ENCODE measurements at places on chromosomes 4 and X.

- no peak for DNase-seq
Measured at GRCh38 chrX:9403374-9403773, 61.5 kb upstream of the TBL1X start.

GRCh38 chr4:175705407-175705806, 106.7 kb downstream of the GPM6A start:
- DNase-seq: no peak

DNA sequence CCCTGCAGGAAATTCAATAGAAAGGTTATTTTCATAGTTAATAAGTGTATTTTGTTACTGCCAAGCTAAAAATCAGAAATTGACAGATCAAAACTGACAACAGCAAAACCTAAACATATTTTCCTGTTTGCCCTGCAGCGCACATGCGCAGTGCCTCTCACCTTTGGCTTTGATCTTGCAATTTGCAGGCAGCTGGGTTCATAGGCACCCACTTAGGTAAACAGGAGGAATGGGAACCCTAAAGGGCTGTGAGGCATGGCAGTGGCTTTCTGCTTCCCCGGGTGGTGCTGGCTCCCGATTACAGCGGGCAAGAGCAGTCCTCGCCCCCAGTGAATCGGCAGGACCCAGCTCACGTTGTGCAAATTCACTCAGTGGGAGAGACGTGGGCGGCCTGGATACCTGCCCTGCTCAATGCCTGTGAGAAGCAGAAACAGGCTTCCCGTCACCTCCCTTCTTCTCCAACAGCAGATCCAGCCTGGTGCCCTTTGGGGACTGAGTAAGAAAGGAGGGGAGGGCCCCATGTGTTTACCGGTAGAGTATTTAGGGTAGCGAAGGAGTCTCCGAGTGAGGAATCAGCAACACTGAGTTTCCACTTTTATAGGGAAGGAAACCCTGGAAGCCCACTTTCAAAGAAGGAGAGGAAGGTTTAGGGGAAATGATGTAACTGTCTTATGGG, 25.7 kb downstream of the CCKAR start:
- DNase-seq: no peak

GRCh38 chr4:162699629-162700028, 467.1 kb downstream of the NAF1 start:
- DNase-seq: no peak

GRCh38 chr4:150859453-150859852, 155.6 kb downstream of the LRBA start:
- DNase-seq: no peak

DNA sequence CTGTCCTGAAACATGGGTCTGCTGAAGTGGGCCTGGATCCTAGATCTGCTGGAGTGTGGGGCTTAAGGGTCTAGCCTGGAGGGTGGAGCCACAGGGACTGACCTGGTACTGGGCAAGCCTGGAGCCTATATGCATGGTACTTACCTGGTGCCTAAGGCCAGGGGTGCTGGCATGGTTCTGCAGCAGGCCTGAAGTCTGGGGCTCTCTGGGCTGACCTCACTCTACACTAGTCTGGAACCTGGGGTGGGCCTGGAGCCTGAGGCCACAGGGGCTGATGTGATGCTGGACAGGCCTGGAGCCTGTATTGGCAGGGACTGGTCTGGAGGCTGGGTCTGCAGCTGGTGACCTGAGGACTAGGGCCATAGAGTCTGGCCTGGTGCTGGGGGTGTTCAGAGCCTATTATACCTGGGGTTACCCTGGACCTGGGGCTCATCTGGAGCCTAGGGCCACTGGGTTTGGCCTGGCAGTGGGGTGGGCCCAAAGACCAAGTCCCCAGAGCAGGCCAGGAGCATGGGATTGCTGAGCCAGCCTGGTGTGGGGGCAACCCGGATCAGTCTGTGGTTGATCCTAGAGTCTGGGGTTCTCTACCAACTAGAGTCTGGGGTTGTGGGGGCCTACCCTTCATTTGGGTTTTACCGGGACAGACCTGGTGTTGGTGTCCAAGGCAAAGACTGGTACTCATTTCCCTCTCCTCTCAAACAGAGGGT, 179.6 kb downstream of the SLC4A4 start:
- DNase-seq: no peak

DNA sequence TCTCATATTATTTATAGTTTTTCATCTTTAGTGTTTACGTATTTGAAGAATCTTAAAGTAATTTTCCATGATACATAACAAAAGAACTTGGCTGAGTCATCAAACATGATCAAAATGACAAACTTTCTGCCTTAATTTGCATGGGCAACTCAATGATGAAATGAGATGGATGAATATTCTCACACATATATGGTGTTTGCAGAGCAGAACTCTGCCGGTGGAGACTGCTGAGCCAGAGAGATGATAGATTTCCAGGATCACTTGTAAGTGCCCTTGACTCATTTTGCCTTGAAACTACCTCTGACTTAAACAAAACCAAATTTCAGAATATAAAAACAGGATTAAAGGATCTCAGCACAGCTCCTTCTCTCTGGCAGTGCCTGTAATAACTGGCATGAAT, 38.2 kb downstream of the TRPC3 start:
- DNase-seq: no peak

DNA sequence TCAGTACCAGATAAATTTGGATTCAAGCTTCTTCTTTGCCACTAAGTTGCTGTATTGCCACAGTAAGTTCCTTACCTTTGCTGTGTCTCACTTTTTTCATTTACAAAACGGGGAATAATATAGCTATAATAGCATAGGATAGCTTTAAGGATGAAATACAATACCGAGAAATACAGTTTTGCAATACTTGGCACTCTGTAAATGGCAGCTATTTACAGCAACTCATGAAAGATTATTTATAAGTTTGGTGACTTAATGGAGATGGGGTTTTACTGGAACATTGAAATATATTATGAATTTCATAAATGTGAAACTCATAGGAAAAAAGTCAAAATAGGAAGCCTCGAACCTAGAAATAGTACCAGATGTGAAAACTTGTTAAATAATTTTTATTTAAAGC, 27.6 kb downstream of the ANXA10 start:
- no peak for DNase-seq

GRCh38 chr4:112206431-112206830, 25.2 kb upstream of the AP1AR start:
- no peak for DNase-seq

DNA sequence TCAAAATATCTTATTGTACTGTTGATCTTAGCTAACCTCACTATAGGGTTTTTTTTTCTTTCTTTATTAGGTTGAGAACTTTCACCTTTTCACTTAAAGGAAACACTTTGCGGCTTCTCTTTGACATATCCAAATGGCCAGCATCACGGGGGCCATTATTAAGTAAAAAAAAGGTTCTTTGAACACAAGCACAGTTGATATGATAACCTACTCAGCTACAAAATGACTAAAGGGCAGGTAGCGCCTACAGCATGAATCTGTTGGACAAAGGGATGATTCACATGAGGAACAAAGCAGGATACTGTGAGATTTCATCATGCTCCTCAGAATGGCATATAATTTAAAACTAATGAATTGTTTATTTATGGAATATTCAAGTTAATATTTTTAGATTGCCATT, 119.6 kb downstream of the CCSER1 start:
- no peak for DNase-seq

GRCh38 chr4:67593741-67594175, 35.2 kb downstream of the STAP1 start:
- DNase-seq: no peak

DNA sequence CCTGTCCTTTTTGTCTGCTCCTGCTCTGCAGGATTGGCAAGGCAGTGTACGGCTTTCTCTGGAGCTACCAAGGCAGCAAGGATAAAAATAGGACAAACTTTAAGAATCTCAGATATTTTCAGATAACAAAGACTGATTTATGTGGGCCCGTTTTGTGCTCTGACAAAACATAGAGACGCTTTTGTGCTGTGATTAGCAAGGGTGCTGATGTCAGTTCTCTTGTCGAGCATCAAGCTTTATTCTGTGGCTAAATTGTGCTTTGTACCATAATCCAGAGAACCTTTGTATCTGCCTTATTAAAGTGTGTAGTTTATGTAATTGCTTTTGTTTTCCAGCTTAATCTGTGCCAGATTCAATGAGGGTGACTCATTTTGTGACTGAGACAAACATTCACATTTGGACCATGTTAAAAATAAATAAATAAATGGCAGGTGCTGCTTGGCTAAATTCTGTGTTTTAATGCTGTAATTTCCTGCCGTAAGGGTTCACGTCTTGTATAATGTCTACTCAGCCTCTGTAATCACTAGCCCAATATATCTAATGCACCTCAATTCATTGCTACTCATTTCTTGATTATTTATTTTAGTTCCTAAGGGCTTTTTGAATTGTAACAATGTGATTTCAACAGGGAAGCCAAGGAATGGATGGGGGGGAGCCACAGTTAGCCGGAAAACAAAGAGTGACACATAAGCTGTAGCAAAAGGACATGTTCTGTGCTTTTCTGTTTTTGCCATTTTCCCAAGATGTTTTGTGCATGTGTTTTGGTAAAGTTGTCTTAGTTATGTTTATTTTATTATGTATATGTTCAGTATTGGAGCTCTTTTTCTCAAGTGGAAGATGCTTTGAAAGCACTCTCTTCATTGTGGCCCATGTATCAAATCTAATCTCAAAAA, 75.1 kb downstream of the GAB1 start:
- DNase-seq: no peak

DNA sequence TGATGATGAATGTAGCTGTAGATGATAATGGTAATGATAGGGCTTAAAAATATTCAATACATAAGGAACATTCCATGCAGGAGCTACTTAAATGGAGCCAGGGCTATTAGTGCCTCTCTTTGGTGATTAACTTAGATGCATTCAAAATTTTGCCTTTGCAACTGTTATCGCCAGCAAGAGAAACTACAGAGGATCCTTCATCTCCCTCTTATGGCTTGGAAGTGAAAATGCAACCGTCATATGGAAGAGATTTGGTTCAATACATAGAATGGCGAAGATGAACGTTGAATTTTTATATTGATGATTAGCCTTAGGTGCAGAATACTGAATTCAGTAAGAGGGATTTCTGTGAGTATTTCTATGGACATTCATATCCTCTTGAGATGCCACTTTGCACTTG, 134.5 kb upstream of the NLGN4X start:
- no peak for DNase-seq

- DNase-seq: no peak
Measured at GRCh38 chr4:12791536-12791935, 692.6 kb downstream of the RAB28 start.

DNA sequence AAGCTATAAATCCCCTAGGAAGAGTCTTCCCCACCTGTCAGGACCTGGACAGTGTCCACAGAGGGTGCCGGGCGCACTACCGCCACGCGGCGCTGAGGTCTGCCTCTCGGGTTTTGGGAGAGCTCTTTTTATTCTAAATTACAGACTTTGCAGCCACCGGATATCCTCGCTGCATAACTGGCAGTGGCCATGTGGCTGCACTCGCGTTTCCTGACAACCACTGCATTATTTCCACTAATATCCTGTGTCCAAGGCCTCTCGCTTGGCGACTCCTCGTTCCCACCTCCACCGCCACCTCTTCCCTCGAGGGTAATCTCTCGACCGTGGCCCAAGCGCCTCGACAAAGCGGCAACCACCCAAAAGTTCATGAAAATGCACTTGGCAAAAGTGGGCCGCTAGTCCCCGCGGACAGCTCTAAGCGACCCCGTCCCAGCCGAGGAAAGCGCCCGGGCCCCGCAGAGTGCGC, 512 bp upstream of the TMEM131L start:
- no peak for DNase-seq

DNA sequence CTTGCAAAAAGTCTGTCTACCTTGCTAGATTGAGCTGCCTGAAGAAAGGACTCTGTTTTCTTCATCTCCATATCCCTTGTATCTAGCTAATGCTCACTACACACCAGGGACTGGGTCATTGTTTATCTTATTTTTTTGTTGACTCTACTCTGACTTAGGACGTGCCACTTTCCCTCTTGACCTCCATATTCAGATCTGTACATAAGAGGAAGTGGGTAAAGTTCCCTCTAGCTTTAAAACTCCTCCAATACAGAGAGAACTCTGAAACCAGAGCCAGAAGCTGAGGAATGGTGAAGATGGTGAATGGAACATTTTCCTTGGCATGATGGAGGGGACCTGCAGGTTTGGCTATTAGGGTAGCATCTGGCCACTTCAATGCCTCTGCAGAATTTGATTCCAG, 2026.1 kb upstream of the TENM3 start:
- no peak for DNase-seq

All from stimulated activated CD4-positive, alpha-beta T cell treated with anti-CD3 and anti-CD28 coated beads, Interleukin-12 subunit alpha, Interleukin-12 subunit beta, amount 100 ng/mL, for 48 hours (primary cell).